Muscle of arm (tissue), 14 donors: ENCODE measurements at places on chromosomes 13 and 19. TPM values are rescaled to one million over a fixed set of nuclear protein-coding genes. Genes with fewer than 3 reads are reported as not detected.

The NALCN gene
- 0.38 TPM for polyA plus RNA-seq

DNA sequence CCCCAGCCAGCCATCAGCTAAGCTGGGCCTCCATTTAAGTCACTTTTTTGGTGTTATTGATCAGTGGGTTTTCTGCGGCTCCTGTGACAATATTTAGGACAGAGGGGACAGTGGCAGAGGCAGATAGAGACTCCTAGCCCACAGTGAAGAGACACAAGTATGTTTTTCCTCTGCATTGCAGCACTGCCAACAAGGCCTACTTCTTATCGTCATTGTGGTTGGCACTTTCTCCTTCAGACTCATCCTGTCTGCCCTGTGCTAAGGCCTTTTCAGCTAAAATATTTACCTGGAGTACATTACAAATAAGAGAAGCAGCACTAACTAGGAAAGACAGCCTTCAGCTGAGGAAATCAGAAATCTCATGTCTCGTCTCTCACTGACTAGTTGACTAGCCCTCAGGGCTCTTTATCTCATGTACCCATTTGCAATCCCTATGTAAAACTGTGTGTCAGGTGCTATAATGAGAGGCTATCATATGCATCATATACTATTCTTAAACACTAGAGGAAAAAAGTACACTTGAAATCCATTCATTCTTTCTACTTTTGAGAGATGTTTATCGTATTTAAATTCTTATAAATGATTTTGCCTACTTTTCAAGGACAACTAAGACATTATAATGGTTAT, 62.2 kb downstream of the ZAR1L start:
- DNase-seq, result no peak

DNA sequence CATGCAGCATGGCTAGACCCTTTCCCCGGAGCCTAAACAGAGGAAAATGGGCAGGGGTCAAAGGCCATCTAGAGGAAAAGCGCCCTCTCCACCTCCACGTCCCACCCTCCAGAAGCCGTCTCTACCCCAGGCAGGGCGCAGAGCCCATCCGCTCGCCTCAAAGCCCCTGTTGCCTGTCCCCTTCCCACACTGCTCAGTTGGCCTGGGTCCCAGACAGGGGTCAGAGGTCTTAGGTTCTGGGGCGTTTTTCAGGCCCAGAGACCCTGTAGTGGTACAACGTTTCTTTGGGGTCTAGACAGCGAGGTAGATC, 285 bp downstream of the TMEM143 start:
- no peak for DNase-seq

- no peak for DNase-seq
Measured at GRCh38 chr13:77696879-77697216, 639 bp upstream of the SLAIN1 start.

DNA sequence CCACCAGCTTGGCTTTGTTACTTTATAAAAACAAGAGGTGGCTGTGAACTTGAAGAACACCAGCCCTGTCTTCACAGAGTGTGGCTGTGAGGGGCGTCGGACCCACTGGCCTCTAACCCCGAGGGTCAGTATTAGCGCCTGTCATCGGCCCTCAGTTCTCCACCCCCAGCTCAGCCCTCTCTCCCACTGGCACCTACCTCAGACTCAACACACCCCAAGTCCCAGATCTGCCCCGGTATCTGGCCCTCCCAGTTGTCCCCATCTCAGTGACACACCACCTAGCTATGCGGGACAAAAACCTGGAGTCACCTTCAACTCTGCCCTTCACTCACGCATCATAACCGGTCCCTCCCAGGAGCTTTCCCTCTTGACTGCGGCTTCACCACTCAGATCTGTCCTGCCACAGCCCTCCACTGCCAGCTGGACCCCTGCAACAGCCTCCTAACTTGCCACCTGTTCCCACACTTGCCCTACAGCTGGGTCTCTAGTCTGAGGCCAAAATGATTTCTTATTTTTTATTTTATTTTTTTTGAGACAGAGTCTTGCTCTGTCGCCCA, 45.4 kb downstream of the PEPD start:
- DNase-seq, result no peak
